IMR-90 (cell line): ENCODE measurements at places on chromosomes 5 and 9. TPM values are rescaled to one million over a fixed set of nuclear protein-coding genes. Genes with fewer than 3 reads are reported as not detected.
A peak's percentile ranks its signal among the peaks of the same experiment; 100 is the strongest.

The OBP2B gene
- polyA plus RNA-seq, result not detected in 2 replicates

DNA sequence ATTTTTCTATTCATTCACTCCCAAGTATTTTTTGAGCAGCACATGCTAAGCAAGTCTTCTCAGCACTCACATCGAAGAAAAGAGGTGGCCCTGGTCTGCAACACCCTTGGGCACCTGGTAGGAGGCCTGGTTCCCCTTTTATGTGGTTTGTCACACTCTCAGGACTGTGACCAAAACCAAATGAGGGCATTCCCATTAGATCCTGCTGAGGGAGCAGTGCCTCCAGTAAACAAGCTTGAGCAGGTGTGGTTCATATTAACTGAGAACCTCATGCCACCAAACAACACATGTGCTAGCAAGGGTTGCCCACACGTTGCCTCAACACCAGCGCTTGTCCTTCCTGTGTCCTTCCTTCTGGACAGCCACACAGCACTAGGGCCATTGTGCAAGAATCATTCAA, 26.9 kb upstream of the SYK start:
- DNase-seq, result no peak

DNA sequence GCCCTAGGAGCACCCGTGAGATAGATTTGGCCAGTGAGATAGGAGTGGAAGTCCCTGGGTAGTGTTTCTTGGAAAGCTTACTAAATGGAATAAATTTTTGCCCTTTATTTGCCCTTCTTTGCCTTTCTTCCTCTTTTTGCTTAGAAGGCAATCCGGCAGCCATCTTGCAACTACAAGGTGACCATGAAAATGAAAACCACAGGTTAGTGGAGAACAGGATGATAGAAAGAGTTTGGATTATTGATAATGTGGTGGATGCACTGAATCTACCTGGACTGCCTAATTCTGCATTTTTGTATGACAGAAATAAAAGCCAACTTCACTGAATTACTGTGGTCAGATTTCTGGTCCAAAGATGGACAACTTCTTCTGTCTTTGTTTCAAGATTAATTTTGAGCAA, 33.2 kb downstream of the TARS1 start:
- no peak for DNase-seq

DNA sequence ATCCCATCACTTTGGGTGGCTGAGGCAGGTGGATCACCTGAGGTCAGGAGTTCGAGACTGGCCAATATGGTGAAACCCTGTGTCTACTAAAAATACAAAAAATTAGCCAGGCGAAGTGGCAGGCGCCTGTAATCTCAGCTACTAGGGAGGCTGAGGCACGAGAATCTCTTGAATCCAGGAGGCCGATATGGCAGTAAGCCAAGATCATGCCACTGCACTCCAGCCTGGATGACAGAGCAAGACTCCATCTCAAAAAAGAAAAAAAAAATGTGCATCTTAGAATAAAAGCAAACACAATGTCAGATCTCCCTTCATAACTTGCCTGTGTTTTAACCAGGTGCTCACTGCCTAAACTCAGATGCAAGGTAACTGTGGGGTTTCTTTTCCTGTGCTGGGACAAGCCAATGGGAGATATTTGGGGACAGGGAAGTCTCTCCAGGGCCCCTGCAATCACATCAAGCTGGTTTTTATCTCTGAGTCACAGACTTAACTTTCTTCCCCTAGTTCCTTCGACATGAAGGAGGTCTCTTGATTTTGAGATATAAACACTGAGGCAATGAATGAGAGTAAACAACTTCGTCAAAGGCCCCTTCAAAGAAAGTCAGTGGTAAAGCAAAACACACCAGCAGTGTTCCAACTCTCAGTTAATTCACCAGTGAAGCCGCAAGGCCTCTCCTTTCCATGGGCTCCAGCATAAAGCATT, 99.1 kb downstream of the SNX18 start:
- DNase-seq, result no peak

DNA sequence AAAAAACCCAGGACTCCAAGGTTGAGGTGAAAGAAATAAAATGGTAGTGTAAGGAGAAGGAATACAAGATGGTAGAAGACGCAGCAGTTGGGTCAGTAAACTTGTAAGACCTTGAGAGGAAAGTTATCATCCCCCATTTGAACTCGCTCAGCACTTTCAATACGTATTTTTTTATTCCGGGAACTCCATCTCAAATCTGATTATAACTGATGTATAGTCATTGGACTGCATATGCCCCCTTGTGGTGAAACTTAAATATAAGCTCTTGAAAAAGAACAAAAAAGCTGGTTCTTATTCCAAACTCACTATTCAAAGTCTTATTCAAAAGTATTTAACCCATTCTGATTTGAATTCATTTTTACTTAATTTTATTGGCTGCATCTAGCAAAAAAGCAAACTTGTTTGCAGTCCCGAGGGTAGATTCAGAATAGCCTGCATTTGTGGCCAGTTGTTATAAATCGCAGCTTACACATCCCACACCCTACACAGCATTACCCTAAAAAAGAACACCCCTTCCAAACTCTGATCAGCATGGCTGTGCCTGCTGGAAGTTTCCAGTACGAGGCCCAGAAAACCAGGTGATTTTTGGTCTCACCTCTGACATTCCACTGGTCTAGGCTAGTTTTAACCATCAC, 118.0 kb downstream of the ESM1 start:
- peak; percentile 75 for DNase-seq

DNA sequence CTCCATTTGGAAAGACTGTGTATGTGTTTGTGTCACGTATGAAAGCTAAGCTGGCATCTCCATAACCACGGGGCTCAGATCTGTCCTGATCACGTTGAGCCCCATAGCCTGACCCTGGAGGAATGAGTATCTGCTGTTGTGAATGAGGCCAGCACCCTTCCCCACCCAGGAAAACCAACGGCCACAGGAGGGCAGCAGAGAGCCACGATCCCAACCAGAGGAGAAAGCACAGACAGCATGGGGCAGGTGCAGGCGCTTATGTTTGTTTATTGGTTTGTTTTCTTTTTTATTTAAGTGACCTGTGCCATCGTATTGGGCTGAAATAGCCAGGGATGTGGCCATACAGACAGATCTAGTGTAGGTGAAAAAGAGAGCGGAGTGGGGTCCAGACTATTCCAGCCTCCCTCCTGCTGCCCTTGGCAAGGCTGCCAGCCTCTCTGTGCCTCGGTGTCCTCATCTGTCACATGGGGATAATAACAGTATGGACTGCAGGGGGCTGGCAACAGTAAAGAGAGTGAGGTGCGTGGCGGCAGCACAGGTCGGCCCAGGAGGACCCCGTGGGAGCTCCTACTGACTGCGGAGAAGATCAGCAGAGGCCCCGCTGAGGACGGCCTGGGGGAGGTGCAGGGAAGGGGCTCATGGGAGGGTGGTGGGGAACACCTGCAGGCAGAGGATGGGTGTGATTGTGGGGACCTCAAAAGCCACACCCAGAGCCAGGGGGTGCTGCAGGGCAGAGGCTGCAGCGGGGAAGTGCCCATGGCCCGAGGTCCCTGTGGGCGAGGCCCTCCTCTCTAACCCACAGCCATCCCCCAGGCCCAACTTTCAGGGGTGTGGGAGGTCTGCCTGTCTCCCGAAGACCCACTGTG, 12.1 kb downstream of the OR2V2 start:
- peak; percentile 60 for DNase-seq

DNA sequence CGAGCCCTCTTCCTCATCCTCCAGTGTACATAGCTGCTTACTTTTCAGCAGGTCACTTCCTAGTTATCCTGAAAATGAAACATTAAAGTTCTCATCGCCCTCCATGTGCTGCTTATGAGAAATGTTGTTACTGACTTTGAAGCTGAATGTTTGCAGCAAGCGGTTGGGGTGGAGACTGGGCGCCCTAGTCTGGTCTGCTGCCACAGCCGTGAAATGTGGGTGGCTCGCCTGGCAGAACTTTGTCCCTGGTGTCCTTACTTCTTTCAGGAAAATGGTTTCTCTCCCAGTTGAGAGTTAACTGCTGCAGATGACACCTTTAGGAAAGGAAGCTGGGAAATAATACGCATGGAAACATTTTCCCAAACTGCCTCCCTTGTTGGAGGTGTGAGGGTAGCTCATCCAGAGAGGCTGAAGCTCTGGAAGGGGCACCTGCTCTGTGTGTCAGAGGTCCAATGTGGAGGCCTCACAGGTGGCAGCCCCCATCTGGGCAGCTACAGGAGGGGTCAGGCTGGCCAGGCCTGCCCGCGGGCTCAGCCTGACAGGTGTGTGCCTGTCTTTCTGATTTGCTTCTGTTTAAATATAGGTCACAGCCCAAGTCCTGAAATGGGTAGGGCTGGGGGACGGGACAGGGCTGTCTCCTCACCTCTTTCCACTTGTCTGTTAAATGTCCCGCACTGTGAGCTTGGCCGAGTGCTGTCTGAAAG, 24.0 kb downstream of the TRAF2 start:
- DNase-seq, result no peak

DNA sequence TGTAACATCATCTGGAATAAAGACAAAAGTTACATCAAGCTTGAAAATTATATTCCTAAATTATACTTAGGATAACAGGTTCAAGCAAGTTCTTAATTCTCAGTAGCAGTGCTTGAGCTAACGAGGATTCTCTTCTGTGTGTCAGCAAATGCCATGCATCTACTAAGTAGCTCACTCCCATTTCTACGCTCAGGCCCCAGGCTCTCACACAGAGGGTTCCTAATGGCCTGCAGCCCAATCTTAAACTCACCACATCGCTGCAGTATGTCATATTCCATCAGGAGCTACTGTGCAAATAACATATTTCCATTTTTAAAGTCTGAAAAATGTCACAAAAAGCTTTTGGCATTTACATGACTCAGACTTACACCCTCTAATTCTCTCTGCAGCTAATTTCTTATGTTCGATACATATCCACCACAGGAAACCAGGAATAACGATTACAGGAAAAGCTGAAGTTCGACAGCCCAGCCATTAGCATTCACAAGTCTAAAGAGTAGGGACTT, 474.8 kb downstream of the EFNA5 start:
- DNase-seq, result no peak
